ENCODE measurements at places on chromosomes 12 and 14.
A peak's percentile ranks its signal among the peaks of the same experiment; 100 is the strongest.

DNA sequence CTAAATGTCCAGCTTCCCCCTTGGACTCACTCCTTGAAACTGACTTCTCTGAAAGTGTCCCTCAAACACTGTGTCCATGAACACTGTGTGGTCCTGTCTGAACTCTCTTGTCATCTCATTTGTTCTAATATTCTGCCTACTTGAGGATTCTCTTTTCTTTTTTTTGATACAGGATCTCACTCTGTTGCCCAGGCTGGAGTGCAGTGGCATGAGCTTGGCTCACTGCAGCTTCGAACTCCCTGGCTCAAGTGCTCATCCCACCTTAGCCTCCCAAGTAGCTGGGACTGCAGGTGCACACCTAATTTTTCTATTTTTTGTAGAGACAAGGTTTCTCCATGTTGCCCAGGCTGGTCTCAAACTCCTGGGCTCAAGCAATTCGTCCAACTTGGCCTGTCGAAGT is 4.9 kb upstream of the HEBP1 start:
- DNase-seq = no peak

GRCh38 chr12:85280984-85281630 is 1.1 kb downstream of the ALX1 start:
- DNase-seq = no peak

DNA sequence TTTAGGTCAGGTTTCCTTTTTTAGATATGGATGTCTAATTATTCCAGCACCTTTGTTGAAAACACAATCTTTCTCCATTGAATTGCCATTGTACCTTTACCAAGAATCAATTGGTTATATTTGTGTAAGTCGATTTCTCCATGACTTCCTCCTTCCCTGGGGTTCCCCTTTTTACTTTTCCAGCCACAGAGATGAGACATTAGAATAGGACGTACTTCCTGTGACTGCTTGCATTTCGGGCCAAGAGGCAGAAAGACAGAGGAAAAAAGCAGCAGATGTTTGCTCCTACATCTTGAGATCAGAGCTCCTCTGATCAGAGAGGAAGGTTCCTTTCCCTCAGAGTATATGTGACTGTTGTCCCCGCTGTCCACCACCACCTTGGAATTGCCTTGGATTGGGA is 453.7 kb upstream of the RGS6 start:
- peak; percentile 36 for DNase-seq

- DNase-seq = no peak
Observed at GRCh38 chr14:104556256-104557021, 23.1 kb upstream of the C14orf180 start.

- peak; percentile 33 for DNase-seq
Observed at GRCh38 chr12:48001505-48002413, 2.5 kb downstream of the COL2A1 start.

- DNase-seq = no peak
Observed at GRCh38 chr14:65853407-65853955, 441.0 kb downstream of the FUT8 start.

- no peak for DNase-seq
Observed at GRCh38 chr12:131203666-131204415, 250.1 kb downstream of the ADGRD1 start.

Data from fibroblast of skin of scalp (primary cell).